ENCODE measurements at places on chromosomes 2 and 18. TPM values are rescaled to one million over a fixed set of nuclear protein-coding genes. Genes with fewer than 3 reads are reported as not detected.

DNA sequence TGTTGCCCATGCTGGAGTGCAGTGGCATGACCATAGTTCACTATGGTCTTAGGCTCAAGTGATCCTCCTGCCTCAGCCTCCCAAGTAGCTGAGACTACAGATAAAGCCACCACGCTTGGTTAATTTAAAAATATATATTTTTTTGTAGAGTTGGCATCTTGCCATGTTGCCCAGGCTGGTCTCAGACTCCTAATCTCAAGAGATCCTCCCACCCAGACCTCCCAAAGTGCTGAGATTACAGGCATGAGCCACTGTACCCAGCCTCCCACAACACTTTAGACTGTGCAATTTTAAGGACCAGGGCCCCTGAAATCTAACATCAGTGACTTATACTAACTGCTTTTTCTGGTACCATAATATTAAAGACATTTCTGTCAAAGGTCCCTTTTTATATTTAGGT is 5.2 kb downstream of the TXNDC2 start:
- no peak overlapping the region for H3K4me3 ChIP-seq
- H3K4me1 ChIP-seq, result peaks cover 7% of the 10 kb centered on the region
- no peak overlapping the region for H3K27ac ChIP-seq
- no peak for DNase-seq

ZBTB7C gene
- 0.42 TPM for total RNA-seq

GRCh38 chr2:4139731-4140130 is 436.4 kb downstream of the DCDC2C start:
- peaks cover 25% of the 10 kb centered on the region for H3K4me1 ChIP-seq
- no peak overlapping the region for H3K27ac ChIP-seq
- H3K4me3 ChIP-seq, result no peak overlapping the region
- H3K27me3 ChIP-seq, result no peaks in the 10 kb centered on the region
- no peaks in the 10 kb centered on the region for H3K36me3 ChIP-seq

CD8B2 gene
- not detected for total RNA-seq

CTIF gene
- 95.8 TPM for total RNA-seq

C2orf66 gene
- 0.98 TPM for total RNA-seq

GRCh38 chr2:221567809-221568208 is 4.3 kb downstream of the EPHA4 start:
- no peaks in the 10 kb centered on the region for H3K36me3 ChIP-seq
- H3K4me1 ChIP-seq, result peaks cover 6% of the 10 kb centered on the region
- H3K27me3 ChIP-seq, result no peaks in the 10 kb centered on the region
- peak overlapping the region; percentile 49 for H3K27ac ChIP-seq
- H3K4me3 ChIP-seq, result no peak overlapping the region

FMNL2 gene
- total RNA-seq, result 72.9 TPM

DNA sequence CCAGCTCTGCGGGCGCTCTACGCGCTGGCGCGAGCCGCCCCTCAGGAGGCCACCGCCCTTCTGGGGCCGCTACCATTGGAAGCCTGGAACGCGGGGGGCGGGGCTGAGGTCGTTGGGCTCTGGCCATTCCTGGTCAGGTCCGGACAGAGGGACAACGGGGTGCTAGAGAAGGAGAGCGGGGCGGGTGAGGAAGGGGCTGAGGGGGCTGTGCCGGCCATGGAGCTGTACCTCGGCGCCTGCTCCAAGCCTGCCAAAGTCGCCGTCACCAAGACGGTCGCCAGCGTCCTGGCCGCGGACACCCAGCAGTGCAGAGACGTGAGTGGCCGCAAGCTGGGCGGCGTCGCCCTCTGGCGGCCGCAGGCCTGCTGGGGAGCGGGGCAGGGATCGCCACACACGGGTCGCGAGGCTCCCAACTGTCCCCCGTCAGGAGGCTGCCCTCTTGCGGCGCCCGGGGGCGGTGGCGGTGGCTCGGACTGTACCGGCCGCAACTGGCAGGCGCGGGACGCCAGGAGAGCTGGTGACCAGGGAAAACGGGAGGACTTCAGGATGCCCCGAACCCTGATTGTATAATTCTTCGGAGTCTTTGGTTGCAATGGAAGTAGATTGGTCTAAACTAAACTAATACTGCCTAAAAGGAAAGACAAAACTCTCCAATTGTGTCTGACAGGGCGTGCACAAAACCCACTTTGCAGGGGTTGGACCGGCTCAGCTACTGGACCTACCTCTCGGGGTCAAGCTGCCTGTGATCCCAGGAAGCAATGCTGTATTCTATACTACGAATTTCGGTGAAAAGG is at the start of gene FSIP2:
Gene FSIP2 (plus strand): TSS at position 126 of the 794 bp plus-strand sequence. CDS start 91 bp downstream, at position 217.
- no peaks in the 10 kb centered on the region for H3K27me3 ChIP-seq
- peak within 1 kb of the TSS; percentile 58 for H3K4me3 ChIP-seq
- peak; percentile 65 for DNase-seq
- H3K4me1 ChIP-seq, result no peaks in the 10 kb centered on the region
- no peaks in the 10 kb centered on the region for H3K36me3 ChIP-seq

APLF gene
- 4.0 TPM for total RNA-seq

DNA sequence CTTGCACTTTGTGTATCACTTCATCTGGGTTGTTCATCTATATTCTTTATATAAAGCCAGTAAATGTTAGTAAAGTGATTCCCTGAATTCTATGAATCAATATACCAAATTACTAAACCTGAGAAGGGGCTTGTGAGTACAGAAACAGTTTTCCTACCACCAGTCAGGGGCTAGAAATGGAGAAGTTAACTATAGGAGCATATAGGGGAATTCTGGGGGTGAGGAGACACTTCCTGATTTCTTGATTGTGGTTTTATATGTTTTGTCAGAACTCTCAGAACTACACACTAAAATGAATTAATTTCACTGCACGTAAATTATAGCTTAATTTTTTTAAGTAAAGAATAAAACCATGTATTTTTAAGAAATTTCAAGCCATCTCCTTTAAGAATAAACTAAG is 93.7 kb downstream of the SESTD1 start:
- peaks cover 38% of the 10 kb centered on the region for H3K36me3 ChIP-seq
- DNase-seq, result no peak
- H3K27ac ChIP-seq, result peak overlapping the region; percentile 64

DNA sequence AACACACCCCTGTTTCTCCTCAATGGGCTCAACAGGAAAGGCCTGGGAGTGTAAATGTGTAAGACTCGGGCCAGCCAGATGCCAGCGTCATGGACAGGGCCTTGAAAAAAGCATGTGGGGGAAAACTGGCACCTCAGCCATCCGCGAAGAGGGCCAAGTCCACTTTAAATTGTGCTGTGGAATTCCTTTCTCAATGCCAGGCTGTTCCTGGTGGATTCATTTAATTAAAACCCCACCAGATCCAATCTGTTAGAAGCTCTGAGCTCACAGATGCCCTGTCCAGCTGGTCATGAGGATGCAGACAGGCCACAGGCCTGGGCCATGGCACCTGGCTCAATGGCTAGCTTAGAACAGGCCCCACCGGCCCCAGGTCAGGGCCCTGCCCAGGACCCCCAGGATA is 24.8 kb downstream of the KCNK3 start:
- no peak overlapping the region for H3K27ac ChIP-seq
- no peak overlapping the region for H3K4me3 ChIP-seq
- peaks cover 11% of the 10 kb centered on the region for H3K27me3 ChIP-seq
- peaks cover 4% of the 10 kb centered on the region for H3K4me1 ChIP-seq

GRCh38 chr2:15931319-15931890 is 8.9 kb upstream of the MYCN start:
- DNase-seq, result no peak
- no peak overlapping the region for H3K27ac ChIP-seq
- peaks cover 50% of the 10 kb centered on the region for H3K27me3 ChIP-seq
- no peak overlapping the region for H3K4me3 ChIP-seq

TAF4B gene
- 5.8 TPM for total RNA-seq

ST8SIA5 gene
- not detected for total RNA-seq

DNA sequence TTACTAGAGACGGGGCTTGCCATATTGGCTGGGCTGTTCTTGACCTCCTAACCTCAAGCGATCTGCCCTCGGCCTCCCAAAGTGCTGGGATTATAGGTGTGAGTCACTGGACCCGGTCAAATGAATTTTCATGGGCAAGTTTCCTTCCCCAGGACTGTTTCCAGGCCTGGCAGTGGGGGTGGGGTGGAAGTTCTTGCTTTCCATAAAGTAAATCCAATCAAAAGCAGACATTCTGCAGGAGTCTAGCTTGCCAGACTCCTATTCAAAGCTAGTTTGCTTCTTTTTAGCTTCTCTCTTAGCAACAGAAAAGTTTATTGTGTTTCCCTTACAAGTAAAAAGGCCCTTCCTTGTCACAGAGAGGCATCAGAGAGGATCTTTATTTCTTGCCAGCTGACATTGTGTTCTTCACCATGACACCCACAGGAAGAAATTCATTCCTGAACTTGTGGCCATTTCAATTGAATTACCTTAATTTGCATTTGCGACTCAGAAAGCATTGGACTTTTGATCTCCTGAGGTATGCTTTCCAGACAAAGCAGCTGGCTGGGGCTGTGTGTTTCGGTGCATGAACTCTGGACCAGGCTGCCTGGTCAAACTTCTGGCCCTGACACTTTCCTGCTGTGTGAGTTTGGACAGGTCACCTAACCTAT is 37.9 kb downstream of the LYPD1 start:
- DNase-seq, result peak; percentile 46
- H3K27ac ChIP-seq, result no peak overlapping the region
- peaks cover 3% of the 10 kb centered on the region for H3K4me1 ChIP-seq
- H3K4me3 ChIP-seq, result no peak overlapping the region
- no peaks in the 10 kb centered on the region for H3K27me3 ChIP-seq

- DNase-seq, result no peak
- H3K4me3 ChIP-seq, result no peak overlapping the region
- no peak overlapping the region for H3K27ac ChIP-seq
These were observed 254.9 kb upstream of the ZEB2 start for GRCh38 chr2:144774809-144775208.

SLC9A2 gene
- 0.09 TPM for total RNA-seq

DNA sequence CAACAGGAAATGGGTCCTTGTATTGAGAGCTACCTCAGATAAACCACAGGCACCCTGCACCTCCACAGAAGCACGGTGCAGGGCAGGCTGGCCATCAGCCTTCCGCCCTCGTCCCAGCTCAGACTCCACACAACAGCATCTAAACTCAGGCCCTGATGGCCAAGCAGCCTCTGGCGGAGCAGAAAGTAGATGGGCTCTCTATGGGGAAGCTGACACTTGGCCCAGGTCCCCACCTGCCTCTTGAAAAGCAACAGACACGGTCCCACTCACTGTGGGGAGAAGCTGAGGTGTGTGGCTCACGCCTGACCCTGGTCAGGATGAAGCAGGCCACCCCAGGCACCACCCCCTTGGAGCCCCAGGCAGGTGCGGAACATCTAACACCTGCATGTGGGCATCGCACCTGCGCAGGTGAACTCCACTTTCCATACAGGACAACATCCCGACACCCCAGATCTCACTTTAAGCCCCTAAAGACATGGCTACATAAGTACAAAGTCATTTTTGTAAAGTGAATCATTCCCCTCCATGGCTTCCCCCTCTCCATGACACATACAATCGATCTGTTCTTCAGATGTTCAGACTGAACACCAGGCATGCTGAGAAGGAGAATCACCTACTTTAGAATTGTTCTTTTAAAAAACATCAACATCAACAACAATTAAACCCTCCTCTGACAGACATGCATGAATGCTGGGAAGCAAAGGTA is 208.4 kb downstream of the ZBTB7C start:
- no peak overlapping the region for H3K27ac ChIP-seq
- H3K4me1 ChIP-seq, result peaks cover 12% of the 10 kb centered on the region
- H3K4me3 ChIP-seq, result no peak overlapping the region
- DNase-seq, result no peak
- H3K36me3 ChIP-seq, result no peaks in the 10 kb centered on the region
- no peaks in the 10 kb centered on the region for H3K27me3 ChIP-seq

DNA sequence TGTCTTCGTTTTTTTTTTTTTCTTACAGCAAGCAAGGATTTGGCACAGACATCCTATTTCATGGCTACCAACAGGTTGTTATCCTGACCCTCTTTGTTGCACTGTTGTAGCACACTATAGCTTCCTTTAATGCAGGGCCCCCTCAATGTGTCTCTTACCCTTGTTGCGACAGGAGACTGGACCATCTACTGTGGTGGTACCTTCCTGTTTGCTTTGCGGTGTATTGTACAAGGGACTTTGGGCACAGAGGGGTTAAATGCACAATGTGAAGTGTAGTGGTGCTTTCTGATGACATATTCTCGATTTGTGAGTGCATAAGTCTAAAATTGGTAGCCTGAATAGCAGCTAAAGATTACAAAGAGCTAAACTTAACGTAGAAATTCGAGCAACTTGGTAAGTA is 27.5 kb downstream of the CCNT2 start:
- H3K4me3 ChIP-seq, result no peak overlapping the region
- no peaks in the 10 kb centered on the region for H3K27me3 ChIP-seq
- H3K27ac ChIP-seq, result no peak overlapping the region
- no peak for DNase-seq

TFPI gene
- total RNA-seq, result 71.1 TPM

IL1RL1 gene
- total RNA-seq, result 25.6 TPM

DNA sequence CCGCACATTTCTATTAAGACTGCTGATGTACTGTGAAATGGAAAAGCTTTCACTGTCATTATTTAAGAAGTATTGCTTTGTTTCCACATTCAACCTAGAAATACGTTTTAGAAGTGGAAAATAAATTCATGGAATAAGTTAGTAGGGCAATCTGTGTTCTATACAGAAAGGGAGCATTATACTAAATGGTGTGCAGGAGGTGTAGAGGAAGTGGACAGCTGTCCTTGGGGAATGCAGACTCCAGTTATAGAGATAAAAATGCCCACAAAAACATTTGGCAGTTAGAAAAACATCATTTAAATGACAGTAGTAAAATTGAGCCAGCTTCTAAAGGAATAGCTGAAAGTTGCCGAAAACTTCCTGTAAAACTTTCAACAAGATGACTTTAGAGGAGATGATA is 46.8 kb downstream of the PIK3C3 start:
- H3K4me3 ChIP-seq, result no peak overlapping the region
- H3K4me1 ChIP-seq, result no peaks in the 10 kb centered on the region
- no peak overlapping the region for H3K27ac ChIP-seq

Measured in MCF 10A (cell line).